GM23248 (cell line): ENCODE measurements at places on chromosomes 13 and 19.

DNA sequence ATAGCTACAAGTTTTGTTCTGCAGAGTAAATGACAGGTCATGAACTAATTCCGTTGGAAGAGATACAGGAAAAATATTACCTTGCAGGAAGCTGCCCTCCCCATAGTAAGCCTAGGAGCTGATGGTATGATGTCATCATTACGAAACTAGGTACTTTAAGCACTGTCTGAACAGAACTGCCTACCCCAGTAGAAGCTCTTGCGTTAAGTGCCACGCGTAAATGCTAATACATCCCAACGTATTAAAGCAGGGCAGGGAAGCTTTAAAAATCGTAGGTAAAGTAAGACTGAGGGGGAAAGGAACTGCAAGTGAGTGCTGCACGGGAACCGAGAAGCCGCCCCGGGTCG is 572 bp downstream of the UGGT2 start:
- peaks cover 7% of the 10 kb centered on the region; the same call in 1 of the 2 replicates for H3K4me1 ChIP-seq
- H3K27me3 ChIP-seq, result no peaks in the 10 kb centered on the region
- peak overlapping the region; percentile 98 for H3K4me3 ChIP-seq
- DNase-seq, result peak; percentile 87
- no peaks in the 10 kb centered on the region for H3K36me3 ChIP-seq

DNA sequence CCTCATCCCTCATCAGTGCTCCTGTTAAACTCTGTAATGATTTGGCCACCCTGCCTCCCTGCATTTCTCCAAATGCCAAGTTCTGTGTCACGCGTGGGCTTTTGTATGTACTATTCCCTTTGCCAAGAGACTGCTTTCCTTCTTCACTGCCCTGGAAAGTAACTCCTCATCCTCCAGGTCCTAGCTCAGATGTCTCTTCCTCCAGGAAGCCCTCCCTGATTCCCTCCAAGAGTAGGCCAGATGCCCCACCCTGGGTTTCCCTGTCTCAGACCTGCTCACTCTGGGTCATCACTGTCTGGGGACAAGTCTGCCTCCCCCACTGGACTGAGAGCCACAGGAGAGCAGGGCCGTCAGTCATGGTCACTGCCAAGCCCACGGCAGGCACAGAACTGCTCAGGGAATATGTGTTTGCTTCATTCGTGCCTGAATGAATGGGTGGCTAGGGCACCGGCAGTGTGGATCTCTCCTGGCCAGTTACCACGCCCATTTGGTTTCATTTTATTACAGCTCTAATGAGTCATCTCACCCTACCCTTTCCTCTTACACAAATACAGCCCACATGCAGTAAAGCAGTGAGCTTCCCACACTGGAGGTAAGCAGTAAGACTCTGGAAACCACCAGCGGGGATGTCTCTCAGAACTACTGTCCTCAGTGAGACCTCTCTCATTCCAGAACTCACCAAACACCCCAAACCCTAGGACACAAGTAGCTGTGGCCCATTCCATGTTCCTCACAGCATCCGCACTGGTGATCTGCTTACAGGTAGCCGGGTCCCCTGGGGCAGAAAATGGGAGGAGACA is 12.1 kb upstream of the GPR4 start:
- H3K36me3 ChIP-seq, result 0 out of 2 replicates have a peak, but pooled peaks cover 11% of the 10 kb centered on the region
- H3K4me1 ChIP-seq, result peaks cover 12% of the 10 kb centered on the region
- H3K4me3 ChIP-seq, result no peak overlapping the region
- H3K27me3 ChIP-seq, result no peaks in the 10 kb centered on the region
- H3K27ac ChIP-seq, result peak overlapping the region; percentile 82
- peak; percentile 97 for DNase-seq

GRCh38 chr13:28267497-28267896 is 129.2 kb downstream of the PAN3 start:
- H3K4me3 ChIP-seq, result no peak overlapping the region
- no peak for DNase-seq
- peaks cover 10% of the 10 kb centered on the region for H3K36me3 ChIP-seq
- no peak overlapping the region for H3K27ac ChIP-seq
- H3K27me3 ChIP-seq, result no peaks in the 10 kb centered on the region
- H3K4me1 ChIP-seq, result no peaks in the 10 kb centered on the region

- no peaks in the 10 kb centered on the region for H3K27me3 ChIP-seq
- H3K4me3 ChIP-seq, result no peak overlapping the region
These were observed 19.4 kb upstream of the PSG2 start for GRCh38 chr19:43101950-43102349.

GRCh38 chr13:50132904-50133357 is 117.7 kb downstream of the KCNRG start:
- H3K4me3 ChIP-seq, result no peak overlapping the region
- H3K36me3 ChIP-seq, result no peaks in the 10 kb centered on the region
- no peak overlapping the region for H3K27ac ChIP-seq
- peaks cover 7% of the 10 kb centered on the region; the same call in 1 of the 2 replicates for H3K4me1 ChIP-seq
- no peak for DNase-seq
- no peaks in the 10 kb centered on the region for H3K27me3 ChIP-seq

GRCh38 chr13:34628209-34628682 is 313.8 kb upstream of the NBEA start:
- H3K4me3 ChIP-seq, result no peak overlapping the region
- no peak for DNase-seq
- no peaks in the 10 kb centered on the region for H3K4me1 ChIP-seq
- no peaks in the 10 kb centered on the region for H3K36me3 ChIP-seq
- no peaks in the 10 kb centered on the region for H3K27me3 ChIP-seq

GRCh38 chr13:83765796-83766195 is 116.5 kb downstream of the SLITRK1 start:
- H3K27me3 ChIP-seq, result no peaks in the 10 kb centered on the region
- H3K36me3 ChIP-seq, result no peaks in the 10 kb centered on the region
- no peak overlapping the region for H3K27ac ChIP-seq
- no peak overlapping the region for H3K4me3 ChIP-seq
- DNase-seq, result no peak
